ENCODE measurements at places on chromosomes 7 and 10.

GRCh38 chr10:81213370-81213769 lies 661.6 kb upstream of the NRG3 start:
- no peak for DNase-seq

GRCh38 chr10:57336341-57336740 lies 931.4 kb downstream of the IPMK start:
- DNase-seq = no peak

DNA sequence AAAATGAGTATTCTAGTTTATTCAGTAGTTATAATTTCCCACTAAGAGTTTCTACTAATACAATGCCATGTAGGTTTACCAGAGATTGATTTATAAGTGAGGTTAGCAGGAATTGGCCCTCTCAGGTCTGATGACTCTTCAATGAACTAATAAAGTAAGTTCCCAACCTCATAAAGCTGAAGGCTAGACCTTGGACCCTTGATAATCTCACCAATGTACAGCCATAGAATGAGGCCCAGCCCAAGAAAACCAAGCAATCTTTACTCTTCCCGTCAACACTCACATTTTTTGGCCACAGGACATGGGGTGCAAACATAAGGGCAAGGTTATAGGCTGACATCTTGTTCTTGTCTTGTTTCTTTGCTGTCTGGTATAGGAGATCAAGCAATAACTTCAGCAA lies 33.3 kb downstream of the ARHGAP19 start:
- no peak for DNase-seq

- no peak for DNase-seq
Measured at GRCh38 chr10:32953277-32953927, 4.6 kb downstream of the ITGB1 start.

DNA sequence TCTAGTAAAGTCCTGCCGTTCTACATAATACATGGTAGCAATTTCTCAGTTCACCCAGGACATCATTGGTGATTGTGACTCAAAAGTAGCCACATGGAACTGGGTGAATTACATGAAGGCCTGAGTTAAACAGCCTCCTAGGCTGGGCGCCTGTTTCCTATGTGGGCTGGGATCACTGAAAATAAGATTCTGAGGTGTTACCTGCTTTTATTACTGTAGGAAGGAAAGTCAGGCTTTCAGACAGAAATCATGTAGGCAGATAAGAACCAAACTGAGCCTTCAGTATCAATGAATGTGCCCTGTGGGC lies 160.4 kb downstream of the CAMK1D start:
- no peak for DNase-seq

- DNase-seq = no peak
Measured at GRCh38 chr7:92749327-92749755, 87.0 kb downstream of the CDK6 start.

- no peak for DNase-seq
Measured at GRCh38 chr7:29274146-29275017, 79.8 kb downstream of the CHN2 start.

- DNase-seq = no peak
Measured at GRCh38 chr7:68457481-68457880, 1140.8 kb upstream of the AUTS2 start.

DNA sequence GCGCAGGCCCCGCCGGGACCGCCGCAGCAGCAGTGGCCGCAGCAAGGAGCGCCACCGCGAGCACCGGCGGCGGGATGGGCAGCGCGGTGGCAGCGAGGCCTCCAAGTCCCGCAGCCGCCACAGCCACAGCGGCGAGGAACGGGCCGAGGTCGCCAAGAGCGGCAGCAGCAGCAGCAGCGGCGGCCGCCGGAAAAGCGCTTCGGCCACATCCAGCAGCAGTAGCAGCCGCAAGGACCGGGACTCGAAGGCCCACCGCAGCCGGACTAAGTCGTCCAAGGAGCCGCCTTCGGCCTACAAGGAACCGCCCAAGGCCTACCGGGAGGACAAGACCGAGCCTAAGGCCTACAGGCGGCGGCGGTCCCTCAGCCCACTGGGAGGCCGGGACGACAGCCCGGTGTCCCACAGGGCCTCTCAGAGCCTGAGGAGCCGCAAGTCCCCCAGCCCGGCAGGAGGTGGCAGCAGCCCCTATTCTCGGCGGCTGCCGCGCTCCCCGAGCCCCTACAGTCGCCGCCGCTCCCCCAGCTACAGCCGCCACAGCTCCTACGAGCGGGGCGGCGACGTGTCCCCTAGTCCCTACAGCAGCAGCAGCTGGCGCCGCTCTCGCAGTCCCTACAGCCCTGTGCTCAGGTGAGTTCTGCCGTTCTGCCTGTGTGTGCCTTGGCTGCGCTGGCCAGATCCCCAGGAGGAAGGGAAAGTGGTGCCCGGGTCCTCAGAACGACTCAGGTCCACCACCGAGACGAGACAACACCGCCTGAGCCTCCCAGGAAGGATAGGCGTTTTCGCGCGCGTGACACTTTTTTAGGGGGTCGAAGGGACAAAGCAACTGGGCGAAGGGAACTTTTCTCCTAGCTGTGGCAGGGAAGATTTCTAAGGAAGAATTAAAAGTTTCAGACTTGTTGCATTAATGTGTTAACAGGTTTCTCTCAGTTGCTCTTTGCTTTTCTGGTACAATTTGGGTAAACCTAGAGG lies 1.5 kb downstream of the CDK13 start:
- DNase-seq = peak; percentile 26

GRCh38 chr10:3248526-3249306 lies 76.1 kb upstream of the PITRM1 start:
- no peak for DNase-seq

DNA sequence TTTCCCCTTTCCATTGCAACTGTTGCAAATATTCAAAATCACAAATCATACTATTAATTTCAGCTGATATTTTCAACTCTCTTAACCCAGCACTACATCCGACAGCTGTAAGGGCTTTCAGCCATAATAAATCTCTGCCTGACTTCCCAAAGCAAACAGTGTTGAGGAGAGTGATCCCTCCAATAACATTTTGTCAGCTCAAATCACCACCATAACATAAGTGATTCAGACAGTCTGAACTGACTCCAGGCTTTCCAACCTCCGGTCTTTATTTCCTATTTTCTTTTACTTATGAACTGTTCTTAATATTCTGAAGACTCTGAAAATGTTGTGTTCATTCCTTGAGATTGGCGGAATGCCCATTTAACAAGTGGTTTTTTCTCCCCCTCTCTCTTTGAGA lies 1085.9 kb downstream of the GATA3 start:
- DNase-seq = no peak

DNA sequence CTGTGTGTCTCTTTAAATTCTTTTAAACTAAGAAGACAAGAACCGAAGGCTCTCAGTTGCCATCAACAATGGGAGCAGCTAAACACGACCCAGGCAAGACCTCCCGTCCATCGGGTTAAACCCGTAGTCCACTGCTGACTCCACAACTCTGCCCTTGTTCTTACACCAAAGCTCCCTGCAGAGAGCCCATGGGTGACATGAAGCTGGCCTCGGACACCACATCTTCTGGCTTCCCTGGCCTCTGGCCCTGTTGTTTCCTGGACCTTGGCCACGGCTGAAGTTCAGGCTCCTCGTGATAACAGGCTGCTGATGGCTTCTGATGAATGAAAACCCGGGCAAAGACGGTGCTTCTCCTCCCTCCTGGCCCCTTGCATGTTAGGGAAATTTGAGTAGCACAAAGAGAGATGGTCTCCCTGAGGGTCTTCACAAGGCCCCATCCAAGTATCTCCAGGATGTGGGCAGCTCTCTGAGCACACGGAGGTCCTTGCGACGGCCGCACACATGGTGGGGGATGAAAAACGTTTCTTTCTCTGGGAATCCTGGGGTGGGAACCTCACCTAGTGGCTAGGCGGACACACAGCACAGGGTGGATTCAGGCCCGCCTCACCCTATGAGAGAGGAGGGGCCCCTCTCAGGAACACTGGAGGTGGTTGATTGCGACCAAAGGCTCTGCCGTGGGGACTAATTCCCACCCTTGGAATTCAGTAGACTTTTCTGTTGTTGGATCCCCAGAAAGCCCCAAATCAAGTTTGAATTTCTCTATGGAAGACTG lies 271.1 kb downstream of the ADARB2 start:
- no peak for DNase-seq

GRCh38 chr7:129807863-129808262 lies 144.9 kb downstream of the UBE2H start:
- DNase-seq = no peak

DNA sequence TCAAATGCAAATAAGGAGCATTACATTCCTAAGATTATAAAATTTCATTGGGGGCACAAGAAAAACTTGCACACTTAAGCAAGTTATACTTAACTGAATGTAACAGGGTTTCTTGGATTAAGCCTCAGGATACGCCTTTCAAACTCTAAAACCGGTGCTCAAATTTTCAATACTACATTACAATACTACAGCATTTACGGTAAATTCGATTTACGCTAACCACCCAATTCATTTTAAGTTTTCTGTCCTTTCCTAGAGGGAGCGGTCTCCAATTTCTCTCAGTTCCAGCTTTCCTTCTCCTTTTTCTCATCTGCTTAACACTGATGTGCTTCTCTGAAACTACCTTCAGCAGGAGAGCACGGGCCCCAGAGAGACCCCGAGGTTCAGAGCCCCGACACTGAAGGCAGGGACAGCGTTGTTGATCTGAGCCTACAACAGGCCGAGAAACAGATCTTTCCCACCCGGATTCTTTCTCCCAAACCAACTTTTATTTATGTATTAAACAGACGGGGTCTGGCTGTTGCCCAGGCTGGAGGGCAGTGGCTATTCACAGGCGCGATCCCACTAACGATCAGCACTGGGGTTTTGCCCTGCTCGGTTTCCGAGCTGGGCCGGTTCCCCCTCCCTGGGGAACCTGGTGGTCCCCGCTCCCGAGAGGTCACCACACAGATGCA lies 798 bp downstream of the ZNF425 start:
- DNase-seq = no peak

GRCh38 chr7:133735222-133735621 lies 391.9 kb upstream of the LRGUK start:
- no peak for DNase-seq

- DNase-seq = no peak
Measured at GRCh38 chr7:124840435-124840834, 74.8 kb upstream of the GPR37 start.

GRCh38 chr10:64275774-64276173 lies 754.6 kb downstream of the REEP3 start:
- DNase-seq = no peak

DNA sequence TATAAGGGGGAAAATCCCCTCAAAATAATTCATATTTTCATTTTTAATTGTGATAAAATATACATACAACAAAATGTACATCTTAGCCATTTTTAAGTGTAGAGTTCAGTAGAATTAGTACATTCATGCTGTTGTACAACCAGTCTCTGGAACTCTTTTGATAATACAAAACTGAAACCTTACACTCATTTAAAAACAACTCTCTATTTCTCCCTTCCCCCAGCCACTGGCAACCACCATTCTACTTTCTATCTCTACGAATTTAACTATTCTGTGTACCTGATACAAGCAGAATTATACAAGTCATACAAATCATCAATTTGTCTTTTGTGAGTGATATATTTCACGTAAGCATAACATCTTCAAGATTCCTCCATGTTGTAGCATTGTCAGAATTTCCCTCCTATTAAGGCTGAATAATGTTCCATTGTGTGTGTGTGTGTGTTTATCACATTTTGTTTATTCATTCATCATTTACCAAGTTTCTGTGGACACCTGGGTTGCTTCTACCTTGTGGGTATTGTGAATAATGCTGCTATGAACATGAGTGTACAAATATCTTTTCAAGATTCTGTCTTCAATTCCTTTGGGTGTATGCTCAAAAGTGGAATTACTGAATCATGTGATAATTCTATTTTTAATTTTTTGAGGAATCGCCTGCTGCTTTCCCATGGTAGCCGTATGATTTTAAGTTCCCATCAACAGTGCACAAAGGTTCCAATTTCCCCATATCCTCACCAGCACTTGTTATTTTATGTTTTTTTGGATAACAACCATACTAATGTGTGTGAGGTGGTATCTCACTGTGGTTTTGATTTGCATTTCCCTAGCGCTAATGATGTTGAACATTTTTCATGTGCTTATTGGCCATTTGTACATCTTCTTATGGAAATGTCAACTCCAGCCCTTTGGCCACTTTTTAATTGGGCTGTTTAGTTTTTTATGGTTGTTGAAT lies 4.7 kb upstream of the EBLN1 start:
- no peak for DNase-seq

GRCh38 chr7:20236790-20237189 lies 19.6 kb upstream of the MACC1 start:
- DNase-seq = no peak

DNA sequence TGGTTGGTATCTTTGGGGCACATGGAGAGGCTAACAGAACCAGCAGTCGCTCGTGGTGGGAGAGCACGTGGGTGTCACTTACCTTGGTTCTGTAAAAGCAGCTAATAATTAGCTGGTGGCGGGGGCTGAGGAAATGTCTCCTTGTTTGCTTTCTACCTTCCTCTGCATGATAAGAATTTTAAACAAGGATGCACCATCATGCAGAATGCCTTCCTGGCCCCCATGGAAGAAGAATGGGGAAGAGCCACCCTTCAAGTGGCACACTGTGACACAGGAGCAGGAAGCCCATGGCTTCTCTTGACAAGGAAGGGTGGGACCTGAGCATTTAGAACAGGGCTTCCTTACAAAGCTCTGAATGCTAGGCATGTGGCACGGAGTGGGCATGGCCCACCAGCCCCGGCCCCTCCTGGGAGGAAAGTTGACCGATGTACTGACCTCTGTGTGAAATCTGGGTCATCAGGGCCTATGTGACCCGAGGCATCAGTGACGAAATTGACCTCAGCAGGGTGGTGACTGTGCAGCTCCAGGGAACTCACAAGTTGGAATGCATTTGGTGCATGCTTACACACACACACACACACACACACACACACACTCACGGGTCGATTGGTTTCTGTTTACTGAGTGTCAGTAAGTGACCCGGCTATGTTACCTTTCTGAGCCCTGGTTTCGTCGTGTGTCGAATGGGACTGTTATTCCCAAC lies 116.9 kb upstream of the ANLN start:
- DNase-seq = no peak

- no peak for DNase-seq
Measured at GRCh38 chr7:82335927-82336326, 107.7 kb downstream of the CACNA2D1 start.

GRCh38 chr7:86653919-86654659 lies 10.4 kb downstream of the GRM3 start:
- DNase-seq = no peak

DNA sequence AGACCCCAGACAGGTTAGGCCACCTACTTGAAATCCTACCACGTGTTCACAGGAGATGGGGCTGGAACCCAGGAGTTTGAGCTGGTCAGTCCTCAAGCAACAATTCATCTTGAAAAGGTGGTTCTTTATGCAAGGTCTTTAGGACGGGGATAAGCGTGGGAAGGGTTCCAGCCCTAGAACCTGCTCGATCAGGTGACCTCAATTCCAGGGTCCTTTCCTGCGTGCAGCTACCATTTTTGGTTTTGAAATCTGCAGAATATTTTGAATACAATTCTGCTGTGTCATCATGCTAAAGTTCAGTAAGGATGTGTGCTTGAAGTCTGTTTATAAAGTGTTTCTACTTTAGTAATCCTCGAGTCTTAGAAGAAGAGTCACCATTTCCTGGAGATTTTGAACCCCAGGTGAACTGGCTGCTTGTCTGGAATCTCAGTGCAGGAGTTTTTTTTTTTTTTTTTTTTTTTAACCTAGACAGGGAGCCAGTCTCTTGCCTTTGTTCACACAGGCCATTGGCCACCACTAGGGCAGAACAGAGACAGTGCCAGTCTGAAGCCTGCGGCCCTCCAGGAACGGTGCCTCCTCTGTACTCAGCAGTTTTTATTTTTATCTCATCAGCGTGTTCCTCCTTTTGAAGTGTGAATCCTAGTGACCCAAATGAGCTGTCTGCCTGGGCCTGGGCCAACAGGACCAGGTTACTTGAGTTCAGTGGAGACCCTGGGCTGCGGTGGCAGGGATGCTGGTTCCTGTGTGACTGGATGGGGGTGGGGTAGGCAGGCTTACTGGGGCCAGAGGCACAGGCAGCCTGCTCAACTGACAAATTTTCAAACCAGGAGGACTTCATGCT lies 54.6 kb downstream of the EEPD1 start:
- DNase-seq = no peak

Data from activated CD4-positive, CD25-positive, alpha-beta regulatory T cell (primary cell).